ENCODE measurements at places on chromosomes 12 and 14.

GRCh38 chr14:41360126-41360525 is 246.6 kb upstream of the LRFN5 start:
- no peak for DNase-seq

- no peak for DNase-seq
These were observed 13.7 kb upstream of the REP15 start for GRCh38 chr12:27682534-27682933.

- no peak for DNase-seq
These were observed 58.8 kb downstream of the GALC start for GRCh38 chr14:87934185-87934584.

DNA sequence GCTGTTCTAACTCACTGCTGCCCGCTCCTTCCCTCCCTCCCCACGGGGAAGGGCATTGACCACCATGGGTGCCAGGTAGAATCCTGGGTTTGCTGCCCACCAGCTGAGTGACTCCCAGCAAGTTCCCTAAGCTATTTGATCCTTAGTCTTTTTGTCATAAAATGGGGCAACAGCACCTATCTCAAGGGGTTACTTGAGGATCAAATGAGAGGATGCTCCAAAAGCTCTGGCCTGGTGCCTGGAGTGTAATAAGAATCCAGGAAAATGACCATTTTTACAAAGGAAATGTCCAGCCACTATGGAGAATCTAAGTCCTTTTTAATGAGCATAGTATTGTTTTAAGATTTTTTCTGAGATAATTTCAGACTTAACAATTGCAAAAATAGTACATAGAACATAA is 61.4 kb upstream of the CMKLR1 start:
- DNase-seq, result no peak

- no peak for DNase-seq
These were observed 17.7 kb upstream of the POP5 start for GRCh38 chr12:120598674-120599463.

- DNase-seq, result no peak
These were observed 399.6 kb downstream of the KCNH5 start for GRCh38 chr14:62645649-62646048.

DNA sequence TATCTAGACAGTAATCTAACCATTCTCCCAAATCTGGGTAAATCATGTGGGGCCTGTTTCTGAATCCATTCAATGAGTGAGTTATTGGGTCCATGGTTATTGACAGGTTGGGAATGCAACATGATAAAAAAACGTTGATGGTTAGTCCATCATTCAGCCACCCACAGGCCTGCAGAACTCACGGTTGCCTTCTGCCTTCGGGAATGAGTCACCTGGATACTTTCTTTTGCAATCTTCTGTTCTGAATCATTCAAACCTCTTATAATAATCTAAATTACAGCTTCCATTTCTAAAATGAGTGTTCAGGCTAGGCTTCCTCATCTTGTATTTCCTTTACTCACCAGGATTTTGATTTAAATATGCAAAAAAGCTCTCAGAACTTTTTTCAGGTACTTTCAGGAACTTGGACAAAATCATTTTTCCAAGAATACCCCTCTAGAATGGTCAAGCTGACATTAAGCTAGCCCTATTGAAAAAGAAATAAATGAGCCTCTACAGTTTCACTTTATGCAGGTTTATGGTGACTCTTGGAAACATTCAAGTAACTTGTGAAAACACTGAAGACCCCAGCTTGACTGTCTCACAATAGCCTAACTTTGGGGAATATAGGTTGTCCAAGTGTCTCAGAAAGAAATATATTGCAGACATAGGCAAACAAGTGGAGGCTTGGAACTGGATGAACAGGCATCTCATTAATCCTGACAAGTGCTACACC is 94.4 kb downstream of the KCNK10 start:
- peak; percentile 36 for DNase-seq

- no peak for DNase-seq
These were observed 18.5 kb upstream of the FOXN3 start for GRCh38 chr14:89435492-89435891.

- DNase-seq, result peak; percentile 37
These were observed 25.4 kb downstream of the EML1 start for GRCh38 chr14:99818503-99819036.

DNA sequence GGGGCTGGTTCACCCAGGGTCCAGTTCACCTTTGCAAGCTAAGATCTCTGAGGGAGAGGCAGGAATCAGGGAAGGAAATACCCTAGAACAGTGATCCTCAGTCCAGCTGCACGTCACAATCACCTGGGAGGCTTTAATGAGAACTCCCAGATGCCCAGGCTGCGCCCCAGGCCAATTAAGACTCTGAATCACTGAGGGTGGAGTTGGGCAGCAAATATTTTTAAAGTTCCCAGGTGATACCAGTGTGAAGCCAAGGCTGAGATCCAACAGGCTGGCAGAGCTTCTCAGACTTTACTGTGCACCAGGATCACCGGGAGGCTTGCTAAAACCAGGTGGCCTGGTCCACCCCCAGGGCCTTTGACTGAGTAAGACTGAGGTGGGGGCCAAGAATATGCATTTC is 23.8 kb downstream of the MYL2 start:
- DNase-seq, result no peak
